Left kidney (tissue), 8 donors: ENCODE measurements at places on chromosomes 7 and 10.

- no peak for DNase-seq
Observed at GRCh38 chr7:375901-376305, 85.9 kb downstream of the FOXL3 start.

DNA sequence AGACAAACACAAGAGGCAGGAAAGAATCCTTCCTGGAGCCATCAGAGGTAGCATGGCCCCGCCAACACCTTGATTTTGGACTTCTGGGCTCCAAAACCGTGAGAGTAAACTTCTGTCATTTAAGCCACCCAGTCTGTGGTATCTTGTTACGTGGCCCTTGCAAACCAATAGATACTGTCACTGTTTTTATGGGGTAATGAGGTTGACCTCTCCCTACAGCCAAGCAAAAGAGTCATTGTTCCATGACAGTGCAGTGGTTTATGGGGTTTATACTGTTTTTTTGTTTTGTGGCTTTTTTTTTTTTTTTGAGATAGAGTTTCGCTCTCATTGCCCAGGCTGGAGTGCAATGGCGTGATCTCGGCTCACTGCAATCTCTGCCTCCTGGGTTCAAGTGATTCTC lies 32.8 kb downstream of the KIAA1549 start:
- no peak for DNase-seq

DNA sequence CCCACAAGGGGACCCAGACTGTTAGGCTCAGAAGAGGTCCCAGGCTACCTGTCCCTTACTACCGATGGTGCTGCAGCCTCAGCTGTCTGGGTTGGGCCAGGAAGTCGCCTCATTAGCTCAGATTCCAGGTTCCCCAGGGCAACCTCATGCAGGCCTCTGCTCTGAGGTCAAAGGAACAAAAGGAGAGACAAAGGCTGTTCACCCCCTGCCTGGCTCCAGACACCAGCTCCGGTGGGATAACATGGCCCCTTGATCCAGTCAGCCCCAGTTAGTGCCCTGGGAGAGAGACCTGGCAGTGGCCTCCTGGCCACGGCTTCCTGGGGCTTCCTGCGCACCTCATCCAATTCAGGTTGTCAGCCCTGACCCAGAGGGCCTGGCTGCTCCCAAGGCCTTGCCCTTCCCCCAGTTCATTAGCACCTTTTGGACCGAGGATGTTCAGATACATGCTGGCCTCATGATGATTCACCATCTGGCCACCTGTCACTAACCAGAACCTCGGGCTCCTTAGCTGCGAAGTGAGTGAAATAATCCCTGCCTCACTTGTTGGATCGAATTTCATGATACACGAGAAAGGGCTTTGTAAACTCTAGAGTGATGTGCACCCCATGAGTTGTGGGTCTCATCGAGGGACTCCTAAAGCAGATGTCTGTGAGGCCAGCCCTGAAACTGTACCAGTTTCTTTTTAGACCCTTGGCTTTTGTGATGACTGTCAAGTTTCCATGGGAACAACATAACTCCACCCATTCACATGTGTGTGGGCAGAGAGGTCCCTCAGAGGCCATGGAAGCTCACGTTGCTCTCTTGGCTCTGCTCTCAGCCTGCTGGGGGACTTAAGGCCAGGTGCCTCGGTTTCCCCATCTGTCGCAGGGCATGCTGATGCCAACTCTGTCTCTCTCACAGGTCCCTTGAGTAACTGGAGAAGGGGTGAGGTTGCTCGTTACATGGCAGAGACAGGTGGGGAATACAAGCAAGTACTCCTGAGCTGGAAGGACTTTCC lies 79.5 kb upstream of the PCBD1 start:
- DNase-seq = peak; percentile 38

- DNase-seq = no peak
Observed at GRCh38 chr7:66748791-66749190, 8.3 kb downstream of the RABGEF1 start.

DNA sequence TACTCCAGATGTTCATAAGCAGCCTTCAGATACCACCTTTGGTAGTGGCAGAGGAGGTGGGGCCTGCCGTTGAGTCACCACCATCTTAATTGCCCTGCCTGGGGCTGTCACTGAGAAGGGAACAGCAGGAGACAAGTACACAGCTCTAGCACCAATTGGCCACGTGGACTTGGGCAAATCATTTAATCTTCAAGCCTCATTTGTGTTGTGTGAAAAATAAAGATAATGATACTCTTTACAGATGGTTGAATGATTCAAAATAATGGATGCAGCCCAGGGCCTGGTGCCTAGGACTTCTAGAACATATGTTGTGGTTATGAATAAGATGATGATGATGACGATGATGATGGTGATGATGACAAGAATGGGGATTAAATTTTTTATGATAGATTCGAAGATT lies 111.9 kb upstream of the ADAM12 start:
- no peak for DNase-seq

- no peak for DNase-seq
Observed at GRCh38 chr7:29946428-29947186, 43.0 kb downstream of the SCRN1 start.

DNA sequence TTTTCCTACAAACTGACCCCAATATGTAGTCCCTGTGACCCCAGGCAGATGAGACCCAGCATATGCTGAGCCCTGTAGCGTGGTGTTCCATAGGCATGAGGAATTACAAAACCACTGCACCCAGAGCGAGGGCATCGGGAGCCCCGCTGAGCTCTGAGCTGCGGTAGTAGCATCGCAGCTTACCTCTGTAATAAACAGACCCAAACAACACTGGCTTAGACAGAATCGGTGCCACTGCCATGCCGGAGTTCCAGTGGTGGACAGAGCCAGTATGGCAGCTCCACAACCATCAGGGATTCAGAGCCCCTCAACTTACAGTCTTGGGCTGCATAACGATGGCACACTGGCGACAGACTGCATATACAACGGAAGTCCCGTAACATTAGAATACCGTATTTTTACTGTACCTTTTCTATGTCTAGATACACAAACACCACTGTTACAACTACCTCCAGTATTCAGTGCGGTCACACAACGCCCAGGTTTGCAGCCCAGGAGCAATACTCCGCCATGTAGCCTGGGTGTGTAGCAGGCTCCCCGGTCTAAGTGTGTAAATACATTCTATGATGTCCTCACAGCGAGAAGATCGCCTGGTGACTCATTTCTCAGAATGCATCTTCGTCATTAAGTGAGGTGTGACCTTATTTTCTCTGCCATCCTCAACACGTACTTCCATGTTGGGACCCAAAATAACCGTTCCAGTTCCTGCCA lies 68.8 kb downstream of the PROSER2 start:
- DNase-seq = no peak

DNA sequence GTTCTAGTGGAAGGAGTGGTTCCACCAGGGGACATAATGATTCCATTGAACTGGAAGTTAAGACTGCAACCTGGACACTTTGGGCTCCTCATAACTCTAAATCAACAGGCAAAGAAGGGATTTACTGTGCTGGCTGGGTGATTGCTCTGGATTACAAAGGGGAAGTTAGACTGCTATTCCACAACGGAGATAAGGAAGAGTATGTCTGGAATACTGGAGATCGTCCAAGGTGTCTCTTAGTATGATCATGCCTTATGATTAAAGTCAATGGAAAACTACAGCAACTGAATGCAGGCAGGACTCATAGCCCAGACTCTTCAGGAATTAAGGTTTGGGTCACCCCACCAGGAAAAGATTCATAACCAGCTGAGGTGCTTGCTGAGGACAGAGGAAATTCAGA lies 310.6 kb upstream of the MGMT start:
- DNase-seq = no peak

GRCh38 chr7:100691676-100692577 lies 2.1 kb downstream of the GIGYF1 start:
- DNase-seq = no peak

DNA sequence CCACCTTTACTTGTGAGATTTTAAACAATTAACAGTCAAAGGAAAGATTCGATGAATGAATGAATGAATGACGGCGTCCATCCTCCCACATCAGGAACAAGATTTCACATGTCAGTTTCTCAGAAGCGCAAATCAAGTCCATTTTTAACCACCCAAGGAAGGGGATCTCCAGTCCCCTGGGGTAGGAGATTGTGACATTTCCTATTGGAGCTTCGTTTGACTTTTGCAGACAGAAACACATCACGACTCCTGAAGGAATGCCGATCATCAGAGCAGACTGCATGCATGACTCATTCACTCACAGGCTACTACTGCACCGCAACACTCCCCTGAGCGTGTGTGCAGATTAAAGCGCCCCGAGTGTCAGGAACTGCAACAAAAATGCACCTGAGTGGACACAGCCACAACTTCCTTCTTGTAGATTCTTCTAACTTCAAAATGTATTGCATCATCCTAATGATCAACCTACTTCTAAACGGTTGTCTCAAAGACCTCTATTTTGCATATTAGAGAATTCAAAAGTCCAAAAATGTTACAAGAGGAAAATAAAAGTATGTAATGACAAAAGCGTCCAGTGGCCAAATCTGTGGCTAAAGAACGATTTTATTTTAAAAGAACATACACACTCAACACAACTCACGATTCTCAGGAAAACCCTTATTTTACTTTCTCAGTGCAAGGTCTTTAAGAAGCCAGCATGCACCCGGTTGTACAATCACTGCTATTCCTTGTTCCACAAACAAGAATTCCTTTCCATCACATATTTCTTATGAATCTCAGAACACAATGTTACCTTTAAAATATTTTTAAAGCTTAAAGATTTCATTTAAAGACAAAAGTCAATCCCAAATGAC lies 172.6 kb downstream of the FAM107B start:
- DNase-seq = no peak

GRCh38 chr7:150379441-150380379 lies 580 bp downstream of the ZNF775 start:
- DNase-seq = no peak

- DNase-seq = no peak
Observed at GRCh38 chr10:60597513-60597912, 180.8 kb upstream of the CDK1 start.

DNA sequence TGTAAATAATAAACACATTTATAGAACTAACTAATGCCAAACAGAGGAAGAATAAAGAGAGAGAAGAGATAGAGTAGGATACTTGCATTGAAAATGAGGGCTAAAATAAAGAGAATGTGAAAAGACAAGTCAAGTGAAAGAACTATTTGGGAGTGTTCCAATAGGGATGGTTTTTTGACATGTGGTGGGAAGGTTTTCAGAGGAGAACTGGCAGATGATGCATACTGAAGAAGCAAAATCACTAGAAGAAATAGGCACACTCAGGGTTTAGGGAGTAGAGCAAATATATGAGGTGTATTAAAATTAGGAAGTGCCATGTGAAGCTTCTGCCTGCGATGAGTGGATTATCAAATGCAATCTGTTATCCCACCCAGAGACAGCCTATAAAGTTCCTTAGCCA lies 744.8 kb downstream of the REEP3 start:
- DNase-seq = no peak

DNA sequence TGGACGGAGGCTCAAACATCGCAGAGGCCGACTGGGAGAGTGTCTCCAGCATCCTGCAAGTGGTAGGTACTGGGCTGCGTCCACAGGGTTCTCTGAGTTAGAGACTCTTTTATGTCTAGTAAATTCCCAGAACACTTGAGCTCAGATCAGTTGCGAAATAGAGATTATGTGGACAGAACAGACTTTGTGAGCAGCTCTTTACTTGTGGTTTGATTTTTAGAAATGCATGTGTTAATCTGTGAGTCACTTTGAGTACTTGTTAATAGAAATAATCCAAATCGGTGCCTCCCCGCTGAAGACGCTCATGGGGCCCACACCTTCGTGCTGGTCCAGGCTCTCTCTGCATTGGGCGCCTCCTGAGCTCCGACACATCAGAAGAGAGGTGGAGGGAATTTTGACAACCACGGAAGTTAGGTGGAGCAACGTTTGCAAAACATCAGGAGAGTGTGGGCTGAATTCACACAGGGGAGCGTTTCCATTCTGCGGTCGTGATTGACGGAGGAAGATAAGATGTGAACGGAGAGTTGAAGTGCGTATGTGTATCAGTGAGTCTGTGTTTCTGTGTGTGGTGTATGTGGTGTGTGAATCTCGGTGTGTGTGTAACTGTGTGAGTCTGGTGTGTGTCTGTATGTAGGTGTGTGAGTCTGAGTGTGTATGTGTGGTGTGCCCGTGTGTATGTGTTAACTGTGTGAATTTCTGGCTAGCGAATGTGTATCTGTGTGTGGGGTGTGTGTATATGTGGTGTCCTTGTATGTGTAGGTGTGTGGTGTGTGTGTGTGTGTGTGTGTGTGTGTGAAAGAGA lies 32.1 kb downstream of the PFKP start:
- no peak for DNase-seq

GRCh38 chr10:125778556-125778955 lies 2.9 kb upstream of the MMP21 start:
- no peak for DNase-seq

GRCh38 chr7:88172842-88173241 lies 47.0 kb downstream of the SRI start:
- DNase-seq = no peak

GRCh38 chr7:17674166-17674942 lies 265.9 kb downstream of the SNX13 start:
- no peak for DNase-seq

- no peak for DNase-seq
Observed at GRCh38 chr10:113427811-113428558, 124.9 kb upstream of the HABP2 start.

DNA sequence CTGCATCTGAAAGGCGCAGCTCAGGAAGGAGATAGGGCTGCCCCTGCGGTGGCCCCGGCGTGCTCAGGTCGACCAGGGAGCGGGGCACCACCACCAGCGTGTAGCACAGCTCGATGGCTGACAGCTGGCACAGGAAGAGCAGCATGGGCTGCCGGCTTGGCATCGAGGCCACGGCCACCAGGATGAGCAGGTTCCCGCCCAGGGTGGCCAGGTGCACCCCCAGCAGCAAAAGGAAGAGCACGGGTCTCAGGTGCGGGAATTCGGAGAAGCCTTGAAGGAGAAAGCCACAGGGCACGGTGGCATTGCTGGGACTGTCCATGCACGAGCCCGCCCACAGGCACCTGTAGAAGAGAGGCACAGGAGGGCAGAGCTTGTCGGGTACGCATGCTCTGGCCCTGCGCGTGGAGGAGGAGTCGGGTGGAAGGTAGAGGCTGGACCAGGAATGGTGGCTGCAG lies 33.9 kb downstream of the TAS2R41 start:
- no peak for DNase-seq

- no peak for DNase-seq
Observed at GRCh38 chr7:37198041-37198905, 250.4 kb downstream of the ELMO1 start.

- no peak for DNase-seq
Observed at GRCh38 chr10:69480068-69480412, 28.8 kb downstream of the TSPAN15 start.

- peak; percentile 49 for DNase-seq
Observed at GRCh38 chr10:76902949-76903348, 734.7 kb downstream of the KCNMA1 start.
